ENCODE measurements at places on chromosomes 3 and 15.

- no peaks in the 10 kb centered on the region for H3K4me1 ChIP-seq
- H3K36me3 ChIP-seq = no peaks in the 10 kb centered on the region
- no peak for DNase-seq
Observed at GRCh38 chr15:38524156-38524555, 40.5 kb downstream of the RASGRP1 start.

- DNase-seq = no peak
- no peaks in the 10 kb centered on the region for H3K4me1 ChIP-seq
- H3K27me3 ChIP-seq = no peaks in the 10 kb centered on the region
- no peak overlapping the region for H3K4me3 ChIP-seq
Observed at GRCh38 chr15:32991619-32992111, 202.8 kb downstream of the FMN1 start.

DNA sequence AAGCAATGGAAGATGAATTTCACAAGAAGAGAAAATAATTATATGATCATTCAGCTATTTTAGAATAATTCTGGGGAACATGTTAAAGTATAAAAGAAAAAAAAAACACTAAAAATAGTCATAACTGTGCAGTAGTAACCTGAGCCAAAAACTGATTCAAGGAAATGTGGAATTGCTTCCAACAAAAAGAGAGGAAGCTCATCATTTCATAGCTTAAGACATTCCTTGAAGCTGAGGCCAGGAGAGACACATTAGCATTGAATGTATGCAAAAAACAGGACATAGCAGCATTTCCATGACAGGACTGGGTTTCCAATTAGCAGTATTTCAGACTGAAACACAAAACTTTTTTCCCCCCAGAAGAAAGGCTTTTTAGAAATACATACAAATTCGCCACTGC, 27.7 kb upstream of the LRRN1 start:
- no peak overlapping the region for H3K4me3 ChIP-seq
- DNase-seq = no peak
- no peak overlapping the region for H3K27ac ChIP-seq

DNA sequence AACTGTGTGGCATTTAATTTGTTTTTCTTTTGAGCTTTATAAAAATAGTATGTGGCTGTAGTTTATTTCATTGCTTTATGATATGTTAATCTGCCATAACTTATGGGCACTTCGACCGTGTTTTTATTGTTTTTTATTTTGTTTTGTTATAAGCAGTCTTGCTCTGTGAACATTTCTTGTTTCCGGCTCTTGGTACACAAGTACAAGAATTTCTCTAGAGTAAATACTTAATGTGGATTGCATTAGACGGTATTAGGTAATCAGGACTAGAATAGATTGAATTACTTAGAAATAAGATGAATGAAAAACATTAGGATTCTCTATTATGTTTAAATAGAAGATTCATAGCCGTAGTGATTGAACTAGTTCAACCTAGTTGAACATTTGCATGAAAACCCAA, 2.1 kb downstream of the ZFAND6 start:
- H3K4me3 ChIP-seq = peak overlapping the region; percentile 96
- no peak overlapping the region for H3K27ac ChIP-seq
- no peaks in the 10 kb centered on the region for H3K36me3 ChIP-seq
- H3K27me3 ChIP-seq = peaks cover 8% of the 10 kb centered on the region
- H3K4me1 ChIP-seq = peaks cover 18% of the 10 kb centered on the region

DNA sequence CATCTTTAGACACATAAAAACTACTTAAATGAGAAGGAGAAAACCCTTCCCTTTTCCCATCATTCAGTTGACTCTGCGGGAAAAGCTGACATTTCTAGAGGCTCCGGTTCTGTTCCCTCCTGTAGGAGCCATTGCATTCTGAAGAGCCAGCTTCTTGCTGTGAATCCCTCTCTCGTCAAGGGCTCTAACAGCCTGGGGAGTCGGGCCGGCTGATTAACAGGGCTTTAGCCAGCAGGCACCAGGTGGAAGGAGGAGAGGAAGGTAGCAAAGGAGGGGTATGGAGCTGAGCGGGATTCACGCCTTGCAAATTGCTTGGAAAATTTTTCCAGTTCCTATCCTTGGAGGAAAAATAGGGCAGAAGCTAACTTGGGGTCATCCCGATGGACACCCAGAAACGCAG, 108.3 kb upstream of the UBE2E1 start:
- H3K4me1 ChIP-seq = no peaks in the 10 kb centered on the region
- H3K36me3 ChIP-seq = no peaks in the 10 kb centered on the region
- peaks cover 4% of the 10 kb centered on the region for H3K27me3 ChIP-seq
- H3K27ac ChIP-seq = no peak overlapping the region
- no peak overlapping the region for H3K4me3 ChIP-seq

DNA sequence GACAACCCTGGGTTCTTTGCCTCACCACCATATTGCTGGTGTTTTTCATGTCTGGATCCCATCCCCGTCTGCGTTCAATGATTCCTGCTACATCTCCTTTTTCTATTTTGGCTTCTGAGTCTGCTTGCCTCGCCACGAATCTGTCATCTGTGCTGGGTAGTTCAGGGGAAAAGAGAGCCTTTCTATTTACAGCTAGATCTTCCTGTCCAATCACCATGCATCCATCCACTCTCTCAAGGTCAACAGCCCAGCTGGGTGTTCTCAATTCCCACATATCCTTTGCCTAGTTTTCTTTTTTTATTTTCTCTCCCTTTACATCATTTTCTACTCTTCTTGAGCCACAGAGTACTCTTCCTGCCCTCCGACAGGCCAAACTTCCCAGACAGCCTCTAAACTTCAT, 104.8 kb upstream of the RAD18 start:
- DNase-seq = no peak
- no peak overlapping the region for H3K4me3 ChIP-seq
- H3K36me3 ChIP-seq = no peaks in the 10 kb centered on the region
- H3K27me3 ChIP-seq = peaks cover 4% of the 10 kb centered on the region
- no peak overlapping the region for H3K27ac ChIP-seq
- peaks cover 12% of the 10 kb centered on the region for H3K4me1 ChIP-seq

- H3K4me1 ChIP-seq = no peaks in the 10 kb centered on the region
- DNase-seq = no peak
- H3K27ac ChIP-seq = no peak overlapping the region
- no peaks in the 10 kb centered on the region for H3K36me3 ChIP-seq
- H3K27me3 ChIP-seq = peaks cover 1% of the 10 kb centered on the region
Observed at GRCh38 chr15:33768670-33769190, 199.6 kb upstream of the CHRM5 start.

Measured in endothelial cell (in vitro differentiated cells).